ENCODE measurements at places on chromosomes 3 and 15.

GRCh38 chr15:98504998-98505397 lies 143.3 kb upstream of the IGF1R start:
- DNase-seq, result no peak

DNA sequence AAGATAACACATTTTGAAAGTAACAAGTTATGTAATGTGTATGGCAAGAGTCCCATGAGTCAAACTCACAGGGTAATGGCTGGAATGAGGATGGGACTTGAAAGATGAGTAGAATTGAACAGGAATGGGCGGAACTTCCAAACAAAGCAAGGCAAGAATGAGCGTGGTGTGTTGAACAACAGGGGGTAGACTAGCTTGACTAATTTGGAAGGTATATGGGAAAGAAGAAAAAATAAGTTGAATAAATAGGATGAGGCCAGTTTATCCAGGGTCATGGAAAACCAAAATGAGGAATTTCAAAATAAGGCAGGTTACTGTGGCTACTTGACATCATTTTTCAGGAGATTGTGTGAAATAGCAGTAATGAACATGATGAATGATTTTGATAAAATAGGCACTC lies 2.5 kb upstream of the DPH6 start:
- DNase-seq, result no peak

- DNase-seq, result no peak
Measured at GRCh38 chr15:101579631-101580163, 72.5 kb downstream of the TM2D3 start.

DNA sequence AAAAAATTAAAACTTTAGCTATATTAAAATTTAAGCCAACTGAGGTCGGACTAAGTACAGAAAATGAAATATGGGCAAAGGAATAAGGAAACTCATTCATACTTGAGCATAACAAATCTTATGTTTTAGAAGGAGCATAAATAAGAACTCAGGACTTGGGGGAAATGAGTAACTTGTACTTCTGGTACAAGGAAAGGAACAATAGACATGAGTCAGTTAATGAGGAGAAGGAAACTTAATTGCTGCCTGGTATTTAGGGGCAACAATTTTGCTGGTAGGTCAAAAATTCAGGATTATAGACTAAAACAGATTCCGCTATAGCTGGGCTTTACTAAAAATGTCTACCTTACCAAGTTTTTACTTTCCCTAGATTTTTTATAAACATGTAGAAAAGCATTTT lies 113.1 kb downstream of the MYO5A start:
- DNase-seq, result no peak

- no peak for DNase-seq
Measured at GRCh38 chr3:6250167-6250566, 610.7 kb upstream of the GRM7 start.

- DNase-seq, result peak; percentile 23
Measured at GRCh38 chr3:12288182-12289129, at the start of gene PPARG. TSS of gene PPARG (plus strand) at chr3:12289070. CDS start at chr3:12379712, 90,642 bp downstream.

GRCh38 chr3:29949940-29950616 lies 656.3 kb upstream of the TGFBR2 start:
- DNase-seq, result peak; percentile 1

- no peak for DNase-seq
Measured at GRCh38 chr3:99504258-99504657, 134.1 kb upstream of the COL8A1 start.

DNA sequence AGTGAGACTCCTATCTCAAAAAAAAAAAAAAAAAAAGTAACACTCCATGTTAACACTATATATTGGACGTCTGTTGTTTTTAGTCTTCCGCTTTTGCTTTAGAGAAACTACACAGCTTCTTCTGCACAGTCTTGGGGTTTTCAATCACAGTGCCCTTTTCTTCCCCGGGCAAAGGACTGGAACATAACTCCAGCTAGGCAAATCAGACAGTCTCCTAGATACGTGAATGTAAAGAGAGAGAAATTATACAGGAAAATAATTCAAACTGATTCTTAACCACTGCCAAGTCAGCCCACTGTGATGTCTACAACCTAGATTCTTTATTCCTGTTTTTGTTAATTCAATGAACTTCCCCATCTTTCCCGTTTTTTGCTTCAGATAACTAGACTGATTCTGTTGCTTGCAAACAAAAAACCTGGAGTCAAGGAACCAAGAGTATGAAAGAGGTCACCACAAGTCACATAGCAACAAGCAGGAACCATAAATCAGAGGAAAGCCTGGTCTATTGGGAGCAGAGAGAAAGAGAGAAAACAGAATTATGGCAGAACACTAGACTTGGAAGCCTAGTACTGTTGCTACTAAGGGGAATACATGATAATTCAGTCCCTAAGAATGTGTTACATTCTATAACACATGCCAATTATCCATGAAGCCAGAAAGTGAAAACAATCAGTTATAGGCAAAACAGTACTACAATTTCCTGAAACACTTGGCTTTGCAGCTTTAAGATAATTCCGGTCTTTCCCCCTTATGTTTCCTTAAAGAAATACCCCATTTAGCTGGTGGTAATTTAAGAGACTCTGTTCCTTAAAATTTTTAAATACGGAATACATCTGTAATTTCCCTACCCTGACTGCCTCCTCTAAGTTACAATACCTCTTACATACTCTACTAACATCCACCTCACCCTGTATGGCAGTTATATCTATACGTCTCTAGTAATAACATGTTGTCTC lies 63.1 kb downstream of the TBL1XR1 start:
- DNase-seq, result no peak

GRCh38 chr3:197555281-197556261 lies at the start of gene BDH1:
TSS of gene BDH1 (minus strand) at chr3:197555968. CDS start at chr3:197546443, 9,525 bp downstream.
- DNase-seq, result peak; percentile 83

DNA sequence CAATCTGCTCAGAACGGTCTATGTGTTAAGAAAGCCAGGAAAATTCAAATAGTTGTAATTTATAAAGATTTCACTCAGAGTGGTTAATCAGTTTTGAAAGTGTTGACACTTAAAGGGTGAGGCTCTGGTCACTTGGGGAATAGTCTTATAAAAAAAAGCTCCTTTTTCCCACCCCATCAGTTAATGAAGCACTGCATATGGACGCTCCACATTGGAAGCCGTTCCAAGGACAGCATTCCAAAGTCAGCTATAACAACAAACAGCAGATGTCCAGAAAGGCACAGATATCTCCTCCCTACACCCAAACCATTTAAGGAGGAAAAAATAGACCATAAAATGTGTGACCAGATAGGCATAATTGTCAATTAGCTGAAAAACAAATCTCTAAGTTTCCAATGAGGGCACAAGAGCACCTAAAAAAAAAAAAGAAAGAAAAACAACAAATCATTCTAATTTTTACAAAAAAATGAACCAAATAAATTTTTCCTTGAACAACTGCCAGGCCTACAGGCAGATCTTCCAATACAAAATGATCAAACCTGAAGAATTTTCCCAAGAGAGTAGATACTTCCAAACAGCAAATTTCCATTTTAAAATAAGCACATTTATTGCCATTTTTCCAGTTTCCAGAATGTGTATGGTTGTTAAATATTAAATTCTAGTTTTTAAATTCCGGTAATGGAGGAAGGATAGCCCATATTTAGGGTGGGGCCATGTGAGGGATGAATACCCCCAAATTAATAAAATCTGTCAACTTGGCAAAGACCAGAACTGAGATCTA lies 198.3 kb downstream of the ERC2 start:
- no peak for DNase-seq

DNA sequence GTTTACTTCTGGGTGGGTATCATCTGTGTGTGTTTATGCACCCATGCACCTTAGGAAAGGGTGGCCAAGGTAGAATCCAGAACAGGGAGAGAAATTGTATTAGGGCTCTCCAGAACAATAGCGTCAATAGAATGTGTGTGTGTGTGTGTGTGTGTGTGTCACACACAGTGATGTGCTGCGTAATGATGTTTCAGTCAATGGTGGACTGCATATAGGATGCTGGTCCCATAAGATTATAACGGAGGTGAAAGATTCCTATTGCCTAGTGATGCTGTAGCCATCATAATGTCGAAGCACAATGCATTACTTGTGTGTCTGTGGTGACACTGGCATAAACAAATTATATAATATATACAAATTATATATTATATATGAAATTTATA lies 69.3 kb upstream of the PRR23C start:
- DNase-seq, result no peak

DNA sequence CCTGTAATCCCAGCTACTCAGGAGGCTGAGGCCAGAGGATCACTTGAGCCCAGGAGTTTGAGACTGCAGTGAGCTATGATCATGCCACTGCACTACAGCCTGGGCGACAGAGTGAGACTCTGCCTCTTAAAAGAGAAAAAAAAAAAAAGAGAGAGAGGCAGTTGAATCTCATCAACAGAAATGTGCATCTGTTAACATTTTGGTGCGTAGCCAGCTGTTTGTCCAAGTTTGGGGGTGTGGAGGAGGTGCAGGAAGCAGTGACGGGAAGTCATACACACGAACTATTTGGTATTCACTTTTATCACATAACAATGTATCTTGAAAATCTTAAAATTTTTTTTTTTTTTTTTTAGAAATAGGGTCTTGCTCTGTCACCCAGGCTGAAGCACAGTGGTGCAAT lies 18.2 kb upstream of the CEMIP start:
- no peak for DNase-seq

- no peak for DNase-seq
Measured at GRCh38 chr3:78706906-78707523, 1060.8 kb downstream of the ROBO1 start.

- DNase-seq, result no peak
Measured at GRCh38 chr3:128307781-128308469, 154.6 kb downstream of the EEFSEC start.

GRCh38 chr3:52393131-52393807 lies 51.6 kb downstream of the SEMA3G start:
- no peak for DNase-seq

- DNase-seq, result no peak
Measured at GRCh38 chr15:31098953-31099740, 2.4 kb downstream of the TRPM1 start.
